Activated CD8-positive, alpha-beta memory T cell treated with anti-CD3 and anti-CD28 coated beads, Interleukin-2, amount 50 U/mL, for 4 hours (primary cell): ENCODE measurements at places on chromosomes 2 and 18.

DNA sequence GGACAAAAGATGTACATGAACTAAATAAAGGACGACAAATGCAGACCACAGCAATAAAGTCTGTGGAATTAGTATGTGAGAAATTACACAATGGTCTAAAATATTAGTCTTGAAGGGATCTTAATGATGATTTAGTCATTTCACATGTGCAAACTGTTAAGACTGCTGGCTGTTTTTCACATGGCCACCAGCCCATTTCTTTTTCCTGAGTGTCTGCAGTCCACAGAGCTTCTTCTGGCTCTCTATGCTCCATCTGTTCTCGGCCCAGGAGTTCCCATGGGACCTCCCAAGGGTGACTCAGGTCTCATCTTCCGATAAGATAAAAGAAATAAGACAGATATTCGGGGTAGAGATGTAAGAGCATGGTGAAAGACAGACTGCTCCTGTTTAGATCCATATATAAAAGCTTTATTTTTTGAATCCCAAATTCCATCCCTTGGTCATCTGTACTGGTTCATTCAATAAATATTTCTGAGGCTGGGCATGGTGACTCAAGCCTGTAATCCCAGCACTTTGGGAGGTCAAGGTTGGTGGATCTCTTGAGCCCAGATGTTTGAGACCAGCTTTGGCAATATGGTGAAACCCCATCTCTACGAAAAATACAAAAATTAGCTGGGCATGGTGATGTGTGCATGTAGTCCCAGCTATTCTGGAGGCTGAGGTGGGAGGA, 20.1 kb downstream of the IL1RL1 start:
- DNase-seq, result no peak

GRCh38 chr2:200042102-200042735, 86.8 kb downstream of the MAIP1 start:
- DNase-seq, result no peak

GRCh38 chr18:31281437-31281836, 36.5 kb upstream of the DSG1 start:
- no peak for DNase-seq

DNA sequence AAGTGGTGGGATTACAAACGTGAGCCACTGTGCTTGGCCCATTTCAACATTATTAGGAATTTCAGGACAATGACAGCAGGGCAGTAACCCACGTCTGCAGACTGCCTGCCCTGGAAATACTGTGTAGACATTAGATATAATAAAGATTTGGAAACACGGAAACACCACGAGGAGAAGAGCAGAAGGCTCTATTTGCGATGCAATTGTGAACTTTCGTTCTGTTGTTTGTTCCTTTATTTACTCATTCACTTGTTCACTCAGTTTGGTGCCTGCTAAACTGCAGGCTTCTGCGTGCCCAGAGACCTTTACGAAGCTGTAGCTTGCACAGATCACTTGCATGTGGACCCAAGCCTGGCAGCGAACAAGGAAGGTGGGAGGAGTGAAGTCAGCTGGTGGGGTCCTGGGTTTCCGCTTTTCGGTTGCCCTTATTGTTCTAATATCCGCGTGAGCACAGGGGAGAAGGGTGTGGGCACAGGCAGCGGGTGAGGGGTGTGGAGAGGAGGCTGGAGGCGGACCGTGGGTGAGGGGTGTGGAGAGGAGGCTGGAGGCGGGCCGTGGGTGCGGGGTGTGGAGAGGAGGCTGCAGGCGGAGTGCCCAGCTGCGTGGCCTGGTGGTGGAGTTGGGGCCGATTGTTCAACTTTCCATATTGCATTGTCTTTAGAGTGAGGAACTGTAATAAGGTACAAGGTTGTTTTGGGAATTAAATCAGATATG, 3.4 kb downstream of the COLEC11 start:
- DNase-seq, result no peak

- no peak for DNase-seq
Measured at GRCh38 chr2:162126111-162126519, 25.9 kb downstream of the GCG start.

- no peak for DNase-seq
Measured at GRCh38 chr2:68907232-68907919, 36.2 kb upstream of the BMP10 start.

DNA sequence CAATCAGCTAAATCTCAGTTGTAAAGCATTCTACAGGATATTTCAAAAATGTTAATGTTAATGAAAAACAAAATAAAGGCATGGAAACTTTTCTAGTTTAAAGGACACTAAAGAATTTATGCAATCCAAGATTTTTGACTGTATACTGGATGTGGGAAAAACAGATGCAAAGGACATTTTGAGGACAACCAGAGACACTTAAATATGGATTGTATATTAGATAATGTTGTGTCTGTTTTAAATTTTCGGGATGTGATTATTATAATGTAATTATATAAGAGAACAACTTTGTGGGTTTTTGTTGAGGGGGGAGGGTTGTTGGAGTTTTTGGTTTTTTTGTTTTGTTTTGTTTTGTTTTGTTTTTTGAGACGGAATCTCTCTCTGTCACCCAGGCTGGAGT, 30.9 kb downstream of the PSMA8 start:
- no peak for DNase-seq

DNA sequence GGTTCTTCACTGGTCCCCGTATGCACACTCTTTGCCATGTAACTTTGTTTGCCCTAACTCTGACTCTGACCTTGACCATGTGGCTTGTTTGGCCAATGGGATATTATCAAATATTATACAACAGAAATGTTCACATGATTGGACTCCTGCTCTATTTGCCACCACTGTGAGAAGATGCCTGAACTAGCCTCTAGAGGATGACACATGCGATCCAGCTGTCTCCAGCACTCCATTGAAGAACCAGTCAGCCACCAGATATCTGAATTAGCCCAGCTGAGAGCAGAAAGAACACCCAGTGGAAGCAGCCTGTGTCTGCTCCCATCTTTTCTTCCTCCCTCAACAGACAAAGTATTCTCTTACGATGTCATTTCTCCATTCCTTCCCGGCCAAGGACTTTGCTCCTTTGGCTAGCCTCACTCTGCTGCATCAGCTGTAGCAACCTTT, 412.1 kb downstream of the IRS1 start:
- no peak for DNase-seq

DNA sequence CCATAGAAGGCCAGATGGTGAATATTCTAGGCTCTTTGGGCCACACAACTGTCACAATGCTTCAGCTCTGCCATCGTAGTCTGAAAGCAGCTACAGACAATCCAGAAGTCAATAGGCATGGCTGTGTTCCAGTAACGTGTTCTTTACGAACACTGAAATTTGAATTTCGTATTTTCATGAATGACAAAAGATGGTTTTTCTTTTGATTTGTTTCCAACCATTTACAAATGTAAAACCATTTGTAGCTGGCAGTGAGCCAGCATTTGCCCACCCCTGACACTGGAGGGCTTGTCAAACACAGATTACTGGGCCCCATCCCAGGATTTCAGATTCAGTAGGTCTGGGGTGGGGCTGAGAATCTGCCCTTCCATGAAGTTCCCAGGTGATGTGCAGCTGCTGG, 83.0 kb upstream of the ATG16L1 start:
- no peak for DNase-seq

GRCh38 chr2:106272216-106272807, 78.2 kb upstream of the UXS1 start:
- DNase-seq, result no peak

GRCh38 chr18:58852629-58853028, 12.0 kb upstream of the ZNF532 start:
- no peak for DNase-seq

DNA sequence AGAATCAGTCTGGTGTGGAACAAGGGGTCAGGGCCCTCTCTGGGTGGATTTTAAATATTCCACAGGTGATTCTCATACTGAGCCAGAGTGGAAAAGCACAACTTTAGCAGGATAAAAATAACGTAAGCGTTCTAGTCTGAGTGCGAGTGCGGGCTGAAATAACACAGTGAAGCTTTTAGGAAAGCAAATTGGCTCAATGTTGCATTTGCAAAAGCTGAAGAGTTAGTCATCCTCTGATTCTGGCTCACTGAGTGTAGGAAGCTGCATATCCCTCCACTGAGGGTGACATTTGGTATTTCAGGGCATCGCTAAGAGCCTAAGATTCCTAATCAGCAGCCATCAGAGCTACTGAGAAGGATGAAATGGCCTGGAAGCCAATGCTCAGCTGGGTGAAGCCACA, 134.7 kb downstream of the RIF1 start:
- DNase-seq, result no peak

DNA sequence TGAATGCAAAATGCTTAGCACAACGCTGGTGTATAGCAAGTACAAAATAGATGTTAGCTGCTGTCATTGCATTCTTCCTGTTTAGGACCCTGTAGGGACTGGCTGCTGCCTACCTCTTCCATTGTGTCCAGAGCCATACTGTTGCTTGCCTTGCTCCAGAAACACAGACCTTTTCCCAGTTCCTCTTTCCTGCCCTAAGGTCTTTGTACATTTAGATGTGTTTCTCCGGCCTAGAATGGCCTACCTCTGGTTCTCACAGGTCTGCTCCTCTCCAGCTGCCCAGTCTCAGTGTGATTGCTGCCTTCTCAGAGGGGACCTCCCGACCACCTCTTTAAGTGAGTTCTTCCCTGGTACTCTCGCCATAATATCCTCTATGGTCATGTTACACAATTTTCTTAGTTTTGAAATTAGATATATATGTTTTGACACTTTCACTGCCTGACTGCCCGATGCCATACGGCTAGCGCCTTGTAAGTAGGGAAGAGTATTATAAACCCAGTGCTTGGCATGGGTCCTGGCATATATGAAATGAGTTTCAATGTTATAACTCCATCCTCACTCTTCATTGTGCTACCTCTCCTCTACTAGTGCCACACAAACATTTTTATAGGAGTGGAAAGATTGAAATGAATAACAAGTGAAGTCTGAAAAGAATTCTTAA, 48.3 kb downstream of the RFTN2 start:
- DNase-seq, result no peak

GRCh38 chr2:45979065-45979464, 318.1 kb upstream of the EPAS1 start:
- DNase-seq, result no peak

DNA sequence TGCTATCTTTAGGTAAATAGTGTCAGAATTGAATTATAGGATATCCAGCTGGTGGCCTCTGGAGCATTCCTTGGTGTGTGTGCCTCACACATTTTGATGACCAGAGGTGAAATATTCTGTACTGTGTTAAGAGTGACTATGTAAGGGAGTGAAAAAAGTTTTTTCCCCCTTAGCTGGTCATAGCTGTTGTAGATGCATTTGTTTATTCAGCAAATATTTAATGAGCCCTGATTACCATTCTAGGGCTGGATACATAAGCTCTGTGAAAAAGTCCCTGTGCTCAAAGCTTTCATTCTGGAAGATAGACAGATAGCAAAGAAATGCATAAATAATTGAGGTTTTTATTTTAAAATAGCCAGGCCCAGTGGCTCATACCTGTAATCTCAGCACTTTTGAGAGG, 10.9 kb downstream of the TTLL4 start:
- DNase-seq, result no peak

GRCh38 chr2:218026676-218027425, 24.1 kb upstream of the TNS1 start:
- DNase-seq, result no peak

GRCh38 chr18:2402084-2402483, 169.2 kb downstream of the METTL4 start:
- no peak for DNase-seq

DNA sequence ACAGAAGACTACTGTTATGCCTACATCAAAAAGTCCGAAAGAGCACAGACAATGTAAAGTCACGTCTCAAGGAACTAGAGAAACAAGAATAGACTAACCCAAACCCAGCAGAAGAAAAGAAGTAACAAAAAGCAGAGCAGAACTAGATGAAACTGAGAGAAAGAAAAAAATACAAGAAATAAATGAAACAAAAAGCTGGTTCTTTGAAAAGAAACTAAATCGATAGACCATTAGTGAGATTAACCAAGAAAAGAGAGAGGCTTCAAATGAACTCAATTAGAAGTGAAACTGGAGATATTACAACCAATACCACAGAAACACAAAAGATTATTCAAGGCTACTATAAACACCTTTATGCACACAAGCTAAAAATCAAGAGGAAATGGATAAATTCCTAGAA, 271.8 kb downstream of the MBD2 start:
- DNase-seq, result no peak

DNA sequence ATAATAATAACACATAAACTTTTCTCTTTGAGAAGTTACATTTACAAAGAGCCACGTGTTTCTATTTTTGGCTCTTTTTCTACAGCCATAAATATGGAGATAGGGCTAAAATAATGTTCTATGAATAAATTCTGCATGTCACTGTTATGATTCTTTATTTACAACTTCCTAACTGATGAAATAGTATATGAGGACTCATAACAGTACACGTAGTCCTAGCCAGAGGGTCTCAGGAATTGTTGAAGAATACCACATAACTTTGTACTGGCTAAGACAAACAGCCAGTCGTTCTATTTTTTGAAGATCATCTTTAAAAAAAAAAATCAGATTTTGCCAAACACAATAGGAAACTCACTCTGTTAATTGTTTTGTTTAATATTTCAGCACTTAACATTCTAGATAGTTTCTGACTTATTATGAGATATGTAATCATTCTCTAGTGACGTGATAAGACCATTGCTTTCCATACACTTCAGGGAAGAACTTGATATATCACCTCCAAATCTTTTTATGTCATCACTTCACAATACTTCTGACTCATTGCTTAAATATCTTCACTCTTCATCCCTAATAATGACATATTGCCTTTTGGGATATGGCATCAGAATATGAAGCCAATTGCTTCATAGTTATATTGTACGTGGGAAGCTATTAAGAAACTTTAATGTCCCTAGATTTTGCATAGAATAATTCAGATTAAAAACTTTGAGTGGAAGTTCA, 256.1 kb downstream of the XIRP2 start:
- DNase-seq, result no peak

DNA sequence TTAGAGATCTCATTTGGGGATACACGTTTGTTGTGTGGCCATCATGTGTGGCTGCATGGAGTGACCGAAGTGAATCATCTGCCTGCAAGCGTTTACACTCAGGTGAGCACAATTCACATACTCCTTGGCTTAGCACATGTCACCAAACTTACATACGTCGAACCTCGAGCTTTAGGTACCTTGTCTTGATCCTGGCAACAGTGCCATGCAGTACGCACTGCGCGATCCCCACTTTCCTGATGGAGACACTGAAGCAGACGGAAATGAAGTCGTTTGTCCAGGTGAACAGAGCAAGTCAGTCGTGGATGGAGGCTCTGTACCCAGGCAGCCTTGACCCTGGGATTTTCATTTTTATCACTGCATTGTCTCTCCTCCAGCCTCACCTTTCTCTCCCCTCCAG, 32.3 kb downstream of the KLHL29 start:
- DNase-seq, result no peak

DNA sequence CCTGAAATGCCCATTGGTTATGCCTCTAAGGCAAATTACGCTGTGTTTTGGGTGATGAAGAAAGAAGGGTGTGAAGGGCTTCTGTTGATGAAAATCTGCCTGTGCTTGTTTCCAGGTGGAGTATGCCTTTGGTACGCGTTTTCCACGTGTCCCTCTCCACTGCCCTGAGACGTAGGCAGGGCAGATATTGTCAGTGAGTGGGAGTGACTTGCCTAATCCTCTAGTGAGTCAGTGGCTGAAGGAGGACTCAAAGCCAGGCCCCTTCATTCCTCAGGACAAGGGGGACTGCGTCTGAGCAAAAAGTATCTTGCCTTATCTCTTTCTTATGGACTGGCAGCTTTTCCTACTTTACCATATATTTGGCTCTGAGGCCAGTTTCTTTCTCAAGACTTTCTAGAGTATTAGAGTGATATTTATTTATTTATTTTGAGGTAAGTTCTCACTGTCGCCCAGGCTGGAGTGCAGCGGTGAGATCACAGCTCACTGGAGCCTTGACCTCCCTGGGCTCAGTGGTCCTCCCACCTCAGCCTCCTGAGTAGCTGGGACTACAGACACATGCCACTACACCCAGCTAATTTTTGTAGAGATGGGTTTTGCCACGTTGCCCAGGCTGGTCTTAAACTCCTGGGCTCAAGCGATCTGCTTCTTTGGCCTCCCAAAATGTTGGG, 10.2 kb downstream of the RALB start:
- no peak for DNase-seq
